Hematopoietic multipotent progenitor cell (in vitro differentiated cells): ENCODE measurements at places on chromosomes 11 and 22. TPM values are rescaled to one million over a fixed set of nuclear protein-coding genes. Genes with fewer than 3 reads are reported as not detected.

CTR9 gene
- 13.5 TPM for total RNA-seq

- DNase-seq = no peak
Observed at GRCh38 chr11:128894286-128894681, 3.1 kb downstream of the KCNJ5 start.

MYEOV gene
- total RNA-seq = not detected

DUSP8 gene
- 1.1 TPM for total RNA-seq

- DNase-seq = no peak
Observed at GRCh38 chr11:60984636-60985035, 13.2 kb downstream of the CD6 start.

MICAL3 gene
- total RNA-seq = 15.9 TPM

GRCh38 chr22:37818409-37819104, 4.6 kb upstream of the GALR3 start:
- no peak for DNase-seq

MMP10 gene
- total RNA-seq = not detected

OR51E2 gene
- total RNA-seq = under 0.01 TPM

GRCh38 chr11:34938611-34939010, 22.2 kb downstream of the PDHX start:
- DNase-seq = no peak

PRSS23 gene
- 1.1 TPM for total RNA-seq

DNA sequence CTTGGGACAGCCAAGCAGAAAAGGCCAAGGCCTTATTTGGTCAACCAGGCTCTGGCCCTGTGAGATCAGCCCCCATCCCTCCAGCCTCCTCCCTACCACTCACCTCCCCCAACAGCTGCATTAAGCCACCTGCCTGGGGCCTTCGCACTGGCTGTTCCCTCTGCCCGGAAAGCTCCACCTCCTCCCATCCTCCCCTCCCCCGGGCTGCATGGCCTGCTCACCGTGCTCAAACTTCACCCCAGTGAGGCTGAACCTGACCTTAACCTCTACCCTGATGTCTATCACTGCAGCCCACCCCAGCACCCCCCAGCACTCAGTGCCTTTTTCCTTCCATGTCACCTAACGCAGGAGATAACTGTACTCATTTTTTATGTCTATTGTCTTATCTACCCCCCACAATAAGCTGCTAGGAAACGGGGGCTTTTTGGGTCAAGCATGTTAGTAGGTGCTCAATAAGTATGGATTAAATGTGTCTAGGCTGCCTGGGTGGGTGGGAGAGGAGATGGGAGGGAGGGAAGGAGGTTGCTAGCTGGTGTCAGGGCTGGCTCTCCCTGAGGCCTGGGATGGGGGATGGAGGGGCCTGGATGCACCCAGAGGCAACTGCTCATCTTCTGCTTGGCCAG, 912 bp downstream of the PTPRCAP start:
- DNase-seq = peak; percentile 33

APBB1 gene
- 23.7 TPM for total RNA-seq

- no peak for DNase-seq
Observed at GRCh38 chr11:92380882-92381281, 156.3 kb downstream of the FAT3 start.

- DNase-seq = peak; percentile 90
Observed at GRCh38 chr22:37607010-37607934, 1.4 kb upstream of the GGA1 start.

DNA sequence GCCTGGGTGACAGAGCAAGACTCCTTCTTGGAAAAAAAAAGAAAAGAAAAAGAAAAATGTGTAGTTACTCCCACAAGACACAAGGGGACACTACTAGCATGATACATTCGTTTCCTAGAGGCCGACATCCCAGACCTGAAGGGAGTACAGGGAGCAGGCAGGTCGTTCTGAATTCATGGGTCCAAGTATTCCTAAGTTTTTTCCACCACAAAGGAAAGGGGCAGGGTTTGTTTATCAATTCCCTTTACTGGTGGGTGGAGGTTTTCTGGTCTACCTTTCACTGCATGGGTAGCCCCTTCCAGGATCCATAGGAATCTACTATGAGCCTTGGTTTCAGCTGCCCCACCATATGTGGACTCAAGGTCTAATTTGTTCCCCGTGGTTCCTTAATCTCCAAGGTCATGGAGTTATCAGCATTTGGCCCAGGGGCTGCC, 11.8 kb downstream of the TIGD3 start:
- peak; percentile 82 for DNase-seq

DNA sequence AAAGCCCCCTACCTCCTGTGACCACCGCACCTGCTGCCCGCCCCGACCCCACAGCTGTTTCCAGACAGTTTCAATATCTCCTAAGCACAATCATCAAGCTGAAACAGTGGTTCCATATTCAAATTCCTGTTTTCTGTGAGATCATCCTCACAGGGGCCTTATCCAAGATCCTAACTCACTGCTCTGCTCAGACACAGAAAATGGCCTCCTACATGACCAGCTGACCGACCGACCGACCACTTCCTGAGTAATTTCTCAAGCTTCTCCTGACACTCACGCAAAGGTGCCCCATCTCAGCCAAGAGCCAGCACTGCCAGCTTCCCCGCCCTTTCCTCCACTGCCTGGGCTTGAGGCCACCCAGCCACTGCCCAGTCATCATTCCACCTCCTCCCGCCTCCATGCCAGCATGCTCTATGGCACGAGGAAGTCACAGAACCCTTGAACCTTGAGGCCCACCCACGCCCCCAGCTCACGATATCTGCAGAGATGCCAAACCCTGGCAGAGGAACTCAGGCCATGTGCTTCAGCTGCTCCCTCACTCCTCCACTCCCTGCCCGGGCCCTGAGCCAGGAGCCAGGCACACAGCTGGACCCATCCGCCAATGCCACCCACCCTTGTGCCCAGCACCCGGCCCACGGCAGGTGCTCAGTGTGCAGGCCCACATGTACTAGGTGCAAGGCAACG, 14.0 kb downstream of the KIAA0930 start:
- DNase-seq = peak; percentile 26

CBLIF gene
- not detected for total RNA-seq

KLHL35 gene
- 1.6 TPM for total RNA-seq

CAPN1 gene
- total RNA-seq = 160 TPM

DNA sequence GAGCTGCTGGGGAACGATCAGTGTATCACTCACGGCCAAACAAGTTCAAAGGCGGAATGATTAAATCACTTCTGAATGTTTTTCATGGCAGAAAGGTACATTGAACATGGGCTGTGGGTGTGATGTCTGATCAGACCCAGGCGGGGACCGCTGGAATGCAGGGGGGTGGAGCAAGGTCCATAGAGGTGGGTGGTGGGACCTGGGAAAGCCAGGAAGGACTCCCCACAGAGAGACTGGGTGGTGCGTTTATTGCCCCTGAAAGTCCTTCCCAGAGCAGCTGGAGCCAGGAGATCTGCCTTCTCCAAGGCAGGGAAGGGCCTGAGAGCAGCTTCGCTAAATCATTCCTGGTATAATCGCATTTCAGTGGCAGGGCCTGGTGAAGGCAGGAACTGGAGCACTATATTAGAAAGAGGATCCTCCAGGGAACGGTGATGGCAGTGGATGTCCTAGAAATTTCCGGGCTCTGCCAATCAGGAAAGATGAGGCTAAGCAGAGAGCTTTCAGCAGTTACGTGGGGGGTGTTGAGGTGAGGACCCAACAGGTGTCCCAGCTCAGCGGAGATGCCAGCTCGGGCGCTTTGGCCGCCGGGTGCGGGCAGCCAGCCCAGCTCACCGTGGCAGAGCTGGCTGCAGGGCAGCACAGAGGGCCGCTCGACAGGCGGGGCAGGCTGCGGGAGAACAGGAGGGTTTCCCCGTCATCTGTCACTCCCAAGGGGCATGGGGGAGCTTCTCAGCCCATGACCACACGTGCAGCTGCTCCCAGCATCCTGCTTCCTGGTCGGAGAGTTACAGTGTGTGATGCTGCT, 271.7 kb downstream of the CTTN start:
- DNase-seq = no peak

PLEKHA7 gene
- 2.7 TPM for total RNA-seq

SLC22A24 gene
- not detected for total RNA-seq

DNA sequence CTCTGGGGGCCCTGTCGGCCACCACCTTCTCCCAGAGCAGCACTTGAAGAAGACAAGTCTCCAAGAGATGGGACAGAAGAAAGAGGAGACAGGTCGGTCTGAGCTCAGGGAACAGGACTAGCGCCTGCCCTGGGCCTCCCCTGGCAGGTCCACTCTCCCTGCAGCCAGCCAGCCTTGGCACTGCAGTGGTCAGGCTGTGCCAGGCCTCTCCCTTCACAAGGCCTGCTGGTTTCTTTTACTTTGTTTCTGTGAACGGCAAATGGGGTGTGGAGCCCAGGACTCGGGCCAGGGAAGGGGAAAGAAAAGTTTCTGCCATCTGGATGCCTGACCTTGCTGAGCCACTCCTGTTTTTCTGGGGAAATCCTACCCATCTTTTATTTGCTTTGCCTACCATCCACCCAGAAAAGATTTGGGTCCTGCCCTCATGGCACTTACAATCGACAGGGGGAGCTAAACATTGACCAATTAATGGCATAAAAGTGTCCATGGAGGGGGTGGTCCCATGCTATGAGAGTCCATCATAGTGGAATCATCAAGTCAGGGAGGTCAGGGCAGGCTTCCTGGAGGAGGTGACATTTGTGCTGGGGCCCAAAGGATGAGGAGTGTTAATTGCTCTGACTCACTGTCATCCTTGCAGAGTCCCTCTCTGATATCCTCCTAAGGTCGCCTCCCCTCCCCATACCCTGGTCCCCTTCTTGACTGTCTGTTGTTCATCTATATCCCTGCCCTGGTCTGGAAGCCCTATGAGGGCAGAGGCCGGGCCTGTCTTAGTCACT, 65.2 kb downstream of the NFAM1 start:
- DNase-seq = no peak

MRGPRX3 gene
- total RNA-seq = not detected

DNA sequence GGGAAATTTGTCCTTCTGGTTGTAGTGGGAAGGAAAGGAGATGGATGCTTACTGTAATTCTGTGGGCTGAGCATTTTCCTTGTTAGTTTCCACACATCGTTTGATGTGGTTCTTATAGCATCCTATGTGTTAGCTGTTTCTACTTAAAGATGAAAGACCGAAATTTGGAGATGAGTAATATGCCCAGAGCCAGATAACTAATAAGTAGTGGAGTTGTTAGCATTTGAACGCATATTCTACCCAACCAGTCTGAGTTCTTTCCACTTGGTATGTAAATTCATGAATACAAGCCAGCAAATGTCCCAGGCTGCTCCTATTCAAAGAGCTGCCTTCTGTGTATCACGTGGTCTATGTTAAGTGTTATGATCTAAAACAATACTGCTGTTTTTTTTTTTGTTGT, 14.6 kb downstream of the SPECC1L start:
- DNase-seq = no peak

OR51I1 gene
- total RNA-seq = 1.3 TPM

BEST1 gene
- total RNA-seq = 1.9 TPM

GUCY1A2 gene
- total RNA-seq = under 0.01 TPM

DNA sequence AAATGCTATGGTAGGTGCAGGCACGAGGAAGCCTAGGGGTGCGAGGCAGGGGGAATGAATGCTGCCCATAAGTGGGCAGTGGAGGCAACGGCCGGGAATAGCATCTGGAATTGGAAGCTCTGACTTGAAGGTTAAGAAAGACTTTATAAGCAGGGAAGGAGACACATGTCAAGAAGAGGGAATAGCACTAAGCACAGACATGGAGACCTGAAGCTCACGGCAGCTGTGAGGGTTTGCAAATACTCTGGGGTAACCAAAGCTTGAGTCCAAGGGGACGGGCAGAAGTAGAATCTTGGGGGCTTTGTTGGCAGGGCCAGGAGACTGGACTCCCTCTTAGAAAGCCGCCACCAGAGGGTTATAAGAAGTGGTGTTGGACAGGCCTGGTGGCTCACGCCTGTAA, 112.6 kb downstream of the CEP164 start:
- no peak for DNase-seq

DNA sequence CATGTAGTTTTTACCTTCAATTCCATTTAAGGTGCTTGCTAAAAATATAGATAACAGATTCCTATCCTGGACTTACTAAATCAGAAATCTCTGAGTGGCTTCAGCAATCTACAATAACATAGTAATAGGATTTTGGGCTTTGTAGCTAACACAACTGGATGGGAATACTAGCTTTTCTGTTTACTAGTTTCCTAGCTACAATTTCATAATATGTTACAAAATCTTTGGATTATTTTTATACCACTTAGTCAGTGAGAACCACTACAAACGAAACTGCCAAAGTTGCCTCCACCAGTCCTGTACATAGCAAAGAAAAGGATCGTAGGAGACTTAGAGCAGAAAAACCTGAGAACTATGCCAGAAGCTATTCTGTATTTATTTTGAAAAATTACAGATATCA, 87.7 kb upstream of the ANO3 start:
- no peak for DNase-seq

- no peak for DNase-seq
Observed at GRCh38 chr11:115420505-115420904, 83.7 kb downstream of the CADM1 start.

GRCh38 chr11:112167145-112167544, at the start of gene TEX12:
Gene TEX12, plus strand, starts transcription at chr11:112167372. Its CDS starts 1,897 bp downstream, at chr11:112169269.
- no peak for DNase-seq

DDTL gene
- 4.0 TPM for total RNA-seq

GRCh38 chr11:26865703-26866102, 128.2 kb upstream of the FIBIN start:
- no peak for DNase-seq

DNA sequence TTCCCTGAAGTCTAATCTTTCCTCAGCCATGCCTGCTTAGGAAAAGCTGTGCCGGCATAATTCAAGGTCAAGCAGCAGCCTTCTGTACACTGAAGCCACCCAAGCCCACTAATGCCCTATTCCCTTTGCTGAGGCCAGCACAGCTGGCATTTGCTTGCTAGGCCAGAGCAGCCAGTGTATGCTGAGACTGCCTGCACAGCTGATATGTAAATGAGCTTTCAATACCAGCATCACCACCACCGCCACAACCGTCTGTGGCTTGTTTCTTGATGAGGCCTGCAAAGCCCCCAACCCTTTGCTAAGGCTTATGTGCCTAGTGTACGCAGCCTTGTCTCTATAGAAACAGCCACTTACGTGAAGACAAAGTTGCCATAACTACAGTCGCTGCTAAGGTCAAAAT, 56.3 kb upstream of the TNRC6B start:
- DNase-seq = no peak

BTG4 gene
- total RNA-seq = not detected

DNA sequence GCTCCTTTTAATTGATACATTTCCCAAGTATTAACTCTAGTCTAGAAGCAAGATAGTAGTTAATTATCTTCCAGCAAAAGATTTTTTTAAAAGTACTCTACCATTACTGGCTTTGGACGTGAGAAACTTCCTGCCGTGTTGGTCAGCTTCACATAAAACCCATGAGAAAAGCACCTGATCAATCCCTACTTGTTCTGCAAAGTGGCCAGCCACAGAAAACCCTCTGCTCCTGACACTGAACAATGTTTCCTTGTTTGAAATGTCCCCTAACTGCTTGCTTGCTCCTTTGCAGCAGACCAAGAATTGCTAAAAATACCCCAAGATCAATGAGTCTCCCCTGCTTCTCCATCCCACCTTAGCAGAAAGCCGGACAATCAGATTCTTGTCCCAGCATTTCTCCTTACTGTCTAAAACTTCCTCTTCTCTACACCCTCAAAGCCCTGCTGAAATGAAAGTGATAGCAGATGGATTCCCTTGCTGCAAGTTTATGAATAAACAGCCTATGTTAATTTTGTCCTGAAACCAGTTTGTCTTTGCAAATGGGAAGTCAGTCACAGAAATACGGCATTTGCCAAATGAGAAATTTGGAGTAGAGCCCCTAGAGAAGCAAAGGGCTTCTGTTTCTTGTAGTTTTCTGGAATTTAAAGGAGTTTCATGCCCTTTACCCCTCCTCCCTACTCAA, 207.1 kb upstream of the ARHGAP20 start:
- no peak for DNase-seq
